ENCODE measurements at places on chromosomes 7 and 10. TPM values are rescaled to one million over a fixed set of nuclear protein-coding genes. Genes with fewer than 3 reads are reported as not detected.

PRPS1L1 gene
- not detected for total RNA-seq

OPN4 gene
- not detected for total RNA-seq

ADRB1 gene
- total RNA-seq, result not detected

JMJD1C gene
- 57.4 TPM for total RNA-seq

HOGA1 gene
- total RNA-seq, result not detected

ARL5B gene
- 11.6 TPM for total RNA-seq

RBP4 gene
- total RNA-seq, result not detected

ZNF425 gene
- total RNA-seq, result 1.0 TPM

PPP1R3A gene
- not detected for total RNA-seq

CCL24 gene
- total RNA-seq, result not detected

DNA sequence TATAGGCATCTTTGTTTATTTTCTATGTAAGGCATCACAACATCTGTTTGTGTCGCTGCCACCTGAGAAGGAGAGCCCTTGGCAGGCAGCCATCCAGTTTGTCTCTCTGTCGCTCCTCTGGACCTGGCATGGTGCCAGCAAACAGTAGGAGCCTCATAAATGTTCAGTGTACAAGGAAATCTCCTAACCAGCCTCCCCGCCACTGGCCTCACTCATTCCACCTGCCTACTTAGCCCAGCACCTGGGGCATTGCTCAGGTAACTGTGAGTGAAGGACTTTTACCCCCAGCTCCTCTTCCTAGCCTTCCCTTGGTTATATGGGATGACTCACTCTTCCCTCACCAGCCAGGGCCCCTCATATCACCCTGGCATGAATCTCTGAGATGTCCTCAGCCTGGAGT, 61.7 kb upstream of the NPTX2 start:
- DNase-seq, result no peak

- DNase-seq, result no peak
Observed at GRCh38 chr7:10632712-10633111, 341.0 kb upstream of the PHF14 start.

DNA sequence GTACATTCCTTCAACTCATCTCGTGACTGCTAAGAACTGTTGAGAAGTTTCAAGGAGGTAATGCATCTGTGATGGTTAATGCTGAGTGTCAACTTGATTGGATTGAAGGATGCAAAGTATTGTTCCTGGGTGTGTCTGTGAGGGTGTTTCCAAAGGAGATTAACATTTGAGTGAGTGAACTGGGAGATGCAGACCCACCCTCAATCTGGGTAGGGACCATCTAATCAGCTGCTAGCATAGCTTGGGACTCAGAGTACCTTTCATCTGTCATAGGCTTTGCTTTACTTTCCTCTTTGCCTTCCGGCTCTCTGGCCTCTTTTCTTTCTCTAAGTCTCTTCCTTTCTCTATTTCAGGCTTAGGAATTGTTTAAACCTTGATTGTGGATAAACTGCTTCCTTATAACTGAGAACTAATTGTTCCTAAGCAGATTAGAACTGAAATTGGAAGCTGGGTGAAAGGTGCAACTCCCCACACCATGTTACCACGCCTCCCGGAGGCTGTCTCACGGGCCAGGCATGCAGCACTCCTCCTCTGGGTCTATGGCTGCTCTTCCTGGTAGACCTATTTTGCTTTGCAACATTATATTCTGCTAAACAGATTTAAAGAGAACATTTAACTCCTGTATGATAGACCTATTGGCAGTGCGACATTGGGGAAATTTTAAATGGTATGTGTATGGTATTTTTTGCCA, 298.2 kb downstream of the CCSER2 start:
- DNase-seq, result no peak

GRCh38 chr7:19101472-19101871, 16.0 kb downstream of the TWIST1 start:
- DNase-seq, result no peak

- DNase-seq, result no peak
Observed at GRCh38 chr7:116483271-116483942, 16.1 kb upstream of the CAV2 start.

DNA sequence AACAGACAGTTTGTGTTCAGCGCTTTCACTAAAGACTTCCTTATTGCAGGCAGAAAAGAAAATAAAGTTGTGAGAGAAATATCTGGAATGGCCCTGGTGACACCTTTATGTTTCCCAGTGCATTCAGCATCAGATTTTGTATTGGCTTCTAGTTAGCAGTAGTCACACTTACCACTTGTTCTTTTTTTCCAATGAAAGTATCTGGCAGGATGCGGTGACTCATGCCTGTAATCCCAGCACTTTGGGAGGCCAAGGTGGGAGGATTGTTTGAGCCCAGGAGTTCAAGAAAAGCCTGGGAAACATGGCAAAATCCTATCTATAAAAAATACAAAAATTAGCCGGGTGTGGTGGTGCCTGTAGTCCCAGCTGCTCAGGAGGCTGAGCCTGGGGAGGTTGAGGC, 649.6 kb downstream of the LRMDA start:
- DNase-seq, result no peak

GRCh38 chr7:134533288-134533771, 6.0 kb downstream of the AKR1B10 start:
- no peak for DNase-seq

DNA sequence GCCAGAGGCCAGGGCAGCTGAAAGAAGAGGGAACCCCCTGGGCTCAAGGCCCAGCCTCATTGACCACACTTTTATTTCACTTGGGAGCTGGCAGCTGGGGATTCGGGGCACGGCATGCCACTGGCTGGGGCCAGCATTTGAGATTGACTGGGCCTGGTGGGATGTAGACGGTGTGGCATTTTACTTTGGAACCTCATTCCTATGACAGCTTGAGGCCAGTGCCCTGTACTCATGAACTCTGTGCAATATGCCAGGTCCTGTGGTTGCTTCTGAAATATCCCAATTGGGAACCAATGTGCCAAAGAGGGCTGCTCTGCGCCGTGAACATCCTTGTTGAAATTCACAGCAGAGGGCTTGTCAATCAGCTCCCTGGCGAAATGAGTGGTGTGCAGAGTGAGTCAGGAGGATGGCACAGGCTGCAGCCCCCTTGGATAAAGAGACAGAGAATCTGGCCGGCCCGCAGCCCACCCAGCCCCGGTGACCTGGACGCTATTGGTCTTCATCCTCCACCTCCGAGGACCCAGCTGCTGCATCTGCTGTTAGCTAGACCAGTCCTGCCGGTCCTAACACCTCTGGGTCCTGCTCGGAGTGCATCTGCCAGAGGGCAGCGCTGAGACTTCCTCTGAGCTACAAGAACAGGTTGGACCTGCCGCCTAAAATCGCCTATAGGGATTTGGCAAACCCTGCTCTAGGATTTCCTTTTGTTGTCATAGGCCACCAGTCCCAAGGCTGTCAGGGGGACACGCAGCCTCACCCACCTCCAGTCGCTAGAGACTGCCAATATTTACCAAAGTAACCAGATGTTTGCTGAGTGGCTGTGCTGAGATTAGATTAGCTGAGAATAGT, 58.0 kb downstream of the PRKAG2 start:
- no peak for DNase-seq

DNA sequence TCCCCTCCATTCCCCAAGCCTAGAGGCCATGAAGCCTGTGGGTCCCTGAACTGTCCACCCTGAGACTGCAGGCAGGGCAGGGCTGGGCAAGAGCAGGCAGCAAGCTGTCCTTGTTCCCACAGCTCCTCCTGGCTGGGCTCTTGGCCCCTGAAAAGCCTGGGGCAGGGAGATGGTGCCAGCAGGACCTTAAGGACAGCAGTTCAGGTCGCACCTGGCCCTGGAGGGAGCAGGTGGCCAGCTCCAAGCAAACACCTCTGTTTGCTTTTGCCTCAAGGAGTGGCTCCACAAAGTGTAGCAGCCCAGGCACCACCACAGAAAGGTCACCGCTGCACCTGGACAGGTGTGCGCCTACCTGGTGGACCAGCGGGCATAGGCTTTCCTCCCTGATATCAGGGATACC, 5.2 kb downstream of the RET start:
- DNase-seq, result no peak

DNA sequence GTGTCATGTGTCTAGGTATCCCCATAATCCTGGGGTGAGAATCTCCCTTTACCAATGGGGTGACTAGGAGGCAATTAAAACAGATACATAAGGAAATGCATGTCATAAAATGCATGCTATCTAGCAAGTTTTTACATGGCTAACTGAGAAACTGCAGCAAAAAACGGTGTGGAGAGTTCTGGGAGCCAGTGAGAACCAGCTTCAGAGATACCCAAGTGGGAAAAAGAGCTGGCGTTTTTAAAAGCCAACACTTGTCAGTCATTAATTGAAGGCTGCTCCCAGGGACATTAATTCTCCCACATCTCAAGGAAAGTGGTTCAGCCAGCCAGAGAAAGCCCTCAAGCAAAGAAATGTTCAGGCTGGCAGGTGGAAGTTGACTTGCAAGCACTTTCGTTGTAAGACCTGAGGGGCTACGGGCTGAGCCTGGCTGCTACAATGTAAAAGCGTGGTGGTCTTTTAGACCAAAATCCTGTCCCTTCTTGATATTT, 28.1 kb downstream of the ST8SIA6 start:
- DNase-seq, result no peak

DNA sequence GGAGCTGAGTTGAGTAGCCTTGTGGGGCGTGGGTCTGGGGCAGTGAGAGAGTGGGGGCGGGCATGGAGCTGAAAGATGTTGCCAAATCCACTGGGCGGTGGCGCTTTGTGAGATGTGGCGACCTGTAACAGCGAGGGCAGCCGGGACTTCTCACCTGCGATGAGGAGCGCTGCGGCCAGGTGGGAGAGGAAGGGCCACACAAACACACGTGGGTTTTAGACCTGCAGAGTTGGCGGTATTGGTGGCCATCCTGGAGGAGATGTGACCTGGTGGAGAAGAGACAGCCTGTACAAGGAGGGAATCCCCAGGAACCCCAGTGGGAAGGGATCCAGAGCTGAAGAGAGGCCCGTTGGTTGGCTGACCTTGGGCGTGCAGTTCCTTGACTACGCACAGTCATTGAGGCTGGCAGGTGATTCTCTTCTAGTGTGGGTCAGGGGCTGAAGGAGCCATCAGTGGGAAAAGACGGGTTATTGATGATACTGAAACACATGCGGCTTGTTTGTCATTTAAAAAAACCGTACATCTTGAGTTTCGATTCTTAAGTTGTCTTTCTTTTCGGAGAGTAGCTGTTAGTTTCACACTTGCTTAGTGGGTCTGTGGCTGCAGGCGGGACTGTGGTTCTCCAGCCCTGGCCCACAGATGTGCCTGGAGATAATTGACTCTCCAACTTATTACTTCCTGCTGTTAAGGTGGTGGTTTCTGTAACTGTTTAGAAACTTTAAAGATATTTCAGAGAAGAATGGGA, 2.4 kb downstream of the CHST12 start:
- DNase-seq, result peak; percentile 81

- DNase-seq, result no peak
Observed at GRCh38 chr10:129839285-129840195, 124.5 kb downstream of the EBF3 start.

DNA sequence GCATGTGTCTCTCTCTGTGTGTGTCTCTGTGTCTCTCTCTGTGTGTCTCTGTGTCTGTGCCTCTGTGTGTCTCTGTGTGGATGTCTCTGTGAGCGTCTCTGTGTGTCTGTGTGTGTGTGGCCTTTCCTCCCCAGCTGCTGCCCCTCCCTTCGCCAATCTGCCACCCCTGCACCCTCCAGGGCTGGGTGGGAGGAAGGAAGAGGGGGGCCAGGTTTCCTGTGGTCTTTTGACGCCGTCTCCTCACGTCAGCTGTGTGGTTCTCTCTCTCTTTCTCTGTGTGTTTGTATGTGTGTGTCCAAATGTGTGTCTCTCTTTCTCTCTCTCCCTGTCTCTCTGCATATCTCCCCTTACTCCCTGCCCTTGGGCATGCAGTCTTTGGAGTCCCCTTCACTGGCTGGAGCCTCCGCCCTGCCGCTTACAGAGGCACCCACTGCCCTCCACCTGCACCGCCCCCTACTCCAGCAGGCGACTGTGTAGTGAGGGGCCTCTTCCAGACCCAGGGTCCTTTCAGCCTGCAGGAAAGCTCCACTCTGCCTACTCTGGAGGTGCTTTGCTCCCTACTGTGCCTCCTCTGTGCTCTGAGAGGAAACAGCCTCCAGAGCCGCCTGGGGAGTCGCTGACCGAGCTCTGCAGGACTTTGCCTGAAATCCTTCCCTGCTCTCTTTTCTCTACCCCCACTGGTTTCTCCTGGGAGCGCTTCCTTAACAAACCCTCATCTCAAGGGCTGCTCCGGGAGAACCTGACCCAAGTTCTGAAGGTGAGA, 44.2 kb upstream of the C10orf71 start:
- DNase-seq, result no peak

DNA sequence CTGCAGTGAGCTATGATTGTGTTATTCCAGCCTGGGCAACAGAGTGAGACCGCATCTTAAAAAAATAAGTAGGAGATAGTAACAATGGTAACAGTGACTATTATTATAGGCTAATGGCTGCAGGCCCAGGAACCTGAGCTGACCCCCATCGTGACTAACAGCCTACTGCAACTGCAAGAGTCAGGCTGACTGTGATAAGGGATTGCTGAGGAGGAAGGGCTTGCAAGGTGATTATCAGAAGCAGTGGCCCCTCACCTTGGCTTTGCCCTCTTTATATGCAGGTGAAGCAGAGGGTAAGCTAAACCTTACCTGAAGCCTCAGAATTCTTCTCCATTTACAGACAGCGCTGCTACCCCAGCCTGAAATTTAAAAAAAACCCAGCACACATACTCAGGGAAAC, 83.9 kb upstream of the SDK1 start:
- no peak for DNase-seq

GRCh38 chr10:59342000-59342399, 20.3 kb downstream of the FAM13C start:
- DNase-seq, result no peak

DNA sequence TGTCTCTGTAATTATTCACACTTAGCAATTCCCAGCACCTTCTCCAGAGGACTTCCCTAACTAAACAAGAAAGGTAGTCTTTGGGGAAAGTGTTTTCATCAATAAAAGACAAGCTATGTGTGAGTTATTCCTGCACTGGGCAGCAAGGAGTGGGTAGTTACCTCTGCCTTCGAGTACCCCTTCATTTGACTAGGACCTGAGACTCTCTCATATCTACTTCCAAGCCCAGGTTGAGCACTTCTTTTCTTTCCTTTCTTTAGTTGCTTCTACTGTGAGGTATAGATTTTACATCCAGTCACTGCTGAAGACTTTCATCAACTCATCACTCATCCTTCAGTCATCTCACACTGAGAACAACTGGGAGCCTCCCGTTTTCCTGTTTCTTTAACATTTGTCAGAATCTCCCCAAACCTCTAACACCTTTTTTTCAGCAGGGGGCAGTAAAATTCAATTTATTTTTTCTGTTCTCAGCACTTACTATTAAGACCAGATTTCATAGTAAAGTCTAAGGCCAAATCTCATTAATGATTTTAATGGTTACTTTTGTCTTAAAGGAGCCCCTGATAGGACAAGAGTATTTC, 80.1 kb upstream of the PRSS1 start:
- DNase-seq, result no peak

DNA sequence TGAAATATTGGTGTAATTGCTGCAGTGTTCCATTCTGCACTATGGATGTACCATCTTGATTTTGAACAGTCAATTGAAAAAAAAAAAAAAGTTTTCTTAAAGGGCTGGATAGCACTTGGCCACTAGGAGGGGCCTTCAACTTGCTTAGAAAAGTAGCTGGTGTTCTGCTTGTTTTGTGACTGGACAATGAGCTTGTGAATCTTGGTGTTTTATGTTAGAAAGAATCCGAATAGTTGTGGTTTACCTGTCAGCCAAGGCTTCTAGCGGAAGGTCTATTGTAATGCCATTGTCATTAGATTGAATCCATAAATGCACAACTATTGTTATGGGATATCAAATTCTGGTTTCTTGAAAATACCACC, 77.1 kb downstream of the BMPER start:
- DNase-seq, result no peak

- no peak for DNase-seq
Observed at GRCh38 chr10:114442091-114442630, 37.9 kb upstream of the AFAP1L2 start.
